ENCODE measurements at places on chromosomes 1 and 21.

DNA sequence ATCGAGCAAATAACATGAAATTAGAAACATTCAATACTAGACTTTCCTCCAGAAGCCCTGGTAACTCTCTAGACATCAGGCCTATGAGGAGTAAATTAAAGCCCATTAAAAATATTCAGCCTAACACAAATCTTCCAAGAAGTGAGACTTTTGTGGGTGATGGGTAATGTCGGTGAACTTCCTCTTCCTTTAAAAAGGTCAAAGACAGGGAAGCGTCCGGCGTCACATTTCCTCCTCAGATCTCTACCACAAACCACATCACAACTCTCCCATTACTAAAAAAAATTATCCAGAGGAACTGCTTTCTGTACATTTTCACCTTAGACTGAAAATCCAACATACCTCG, 1.4 kb downstream of the EIF4G3 start:
- no peak for DNase-seq

- DNase-seq = no peak
Observed at GRCh38 chr1:17436380-17437174, 2.9 kb downstream of the RCC2 start.

DNA sequence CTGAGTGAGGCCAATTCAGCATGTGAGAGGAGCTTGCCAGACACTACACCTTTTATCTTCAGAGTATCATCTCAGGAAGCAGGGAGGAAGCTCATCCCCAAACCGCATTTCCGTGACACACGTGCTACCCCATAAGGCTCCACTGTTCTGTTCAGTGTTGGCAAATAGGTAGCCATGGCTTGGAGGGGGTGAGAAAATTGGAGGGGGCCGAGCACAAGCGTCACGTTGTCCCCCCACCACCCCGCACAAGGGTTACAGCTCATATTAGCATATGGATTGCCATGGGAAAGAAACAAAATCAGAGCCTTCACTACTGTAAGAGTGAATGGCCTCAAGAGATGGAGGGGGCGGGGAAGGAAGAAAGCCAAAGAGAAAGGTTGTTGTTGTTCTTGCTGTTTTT, 46.7 kb downstream of the OLIG1 start:
- no peak for DNase-seq

- DNase-seq = peak; percentile 24
Observed at GRCh38 chr1:231279081-231279480, 38.1 kb downstream of the GNPAT start.

- DNase-seq = no peak
Observed at GRCh38 chr1:211546543-211546942, 32.4 kb downstream of the SLC30A1 start.

DNA sequence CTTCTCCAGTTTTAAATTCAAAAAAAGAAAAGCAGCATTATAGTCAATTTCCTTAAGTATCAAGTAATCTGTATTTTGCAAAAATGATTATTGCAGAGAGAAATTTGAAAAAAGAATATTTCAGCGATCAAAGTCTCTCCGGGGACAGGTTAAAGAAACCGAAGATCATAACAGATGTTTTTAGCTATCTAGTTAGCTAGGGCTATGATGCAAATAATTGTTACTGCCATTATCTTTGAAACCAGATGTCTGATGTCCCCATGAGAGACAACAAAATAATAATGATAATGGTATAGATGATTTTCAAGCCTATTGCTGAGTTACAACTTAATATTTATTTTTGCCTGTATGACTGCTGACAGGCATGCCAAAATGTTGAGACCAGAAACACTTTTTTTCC, 1326.0 kb downstream of the PLA2G4A start:
- no peak for DNase-seq
